ENCODE measurements at places on chromosomes 5 and 9. TPM values are rescaled to one million over a fixed set of nuclear protein-coding genes. Genes with fewer than 3 reads are reported as not detected.

Gene ACSL6
- total RNA-seq = 0.26 TPM

Gene GPR150
- 0.33 TPM for total RNA-seq

DNA sequence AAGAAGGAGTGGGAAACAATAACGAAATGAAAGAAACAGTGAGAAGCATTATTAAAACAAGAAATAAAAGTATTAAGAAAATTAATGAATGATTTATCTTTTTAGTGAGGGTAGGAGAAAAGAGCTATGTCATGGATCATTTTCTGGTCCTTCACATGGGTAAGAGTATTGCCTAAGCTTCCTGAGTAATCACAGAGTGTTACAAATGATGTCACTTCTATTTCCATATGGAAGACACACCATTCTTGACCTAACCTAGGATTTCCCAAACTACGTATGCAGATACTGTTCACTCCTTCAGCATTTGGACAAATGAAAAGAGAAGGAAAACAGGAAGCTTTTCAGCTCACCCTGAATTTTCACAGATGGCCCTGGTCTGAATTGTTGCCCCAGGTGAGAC lies 3.3 kb upstream of the TSLP start:
- H3K4me1 ChIP-seq = peaks cover 8% of the 10 kb centered on the region
- H3K4me3 ChIP-seq = no peak overlapping the region
- H3K27me3 ChIP-seq = no peaks in the 10 kb centered on the region
- no peak overlapping the region for H3K27ac ChIP-seq
- no peaks in the 10 kb centered on the region for H3K36me3 ChIP-seq
- no peak for DNase-seq

DNA sequence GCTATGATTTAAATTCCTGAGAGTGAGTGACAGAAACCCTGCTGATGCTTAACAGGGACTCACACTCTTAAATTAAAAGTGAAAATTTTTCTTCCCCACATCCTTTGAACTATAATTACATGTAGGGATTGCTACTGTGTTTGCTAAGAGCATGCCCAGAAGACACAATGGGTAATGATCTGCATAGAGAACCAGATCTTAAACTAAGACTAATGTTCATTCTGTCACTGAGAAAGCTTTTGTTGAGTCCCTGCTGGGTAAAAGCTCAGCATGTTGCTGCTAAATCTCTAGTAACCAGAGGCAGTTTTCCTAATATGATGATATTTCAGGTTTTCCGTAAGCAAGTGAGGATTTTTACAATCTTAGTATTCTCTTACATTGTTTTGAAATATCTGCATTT lies 424.8 kb upstream of the SMC2 start:
- DNase-seq = no peak
- H3K27me3 ChIP-seq = no peaks in the 10 kb centered on the region
- no peaks in the 10 kb centered on the region for H3K4me1 ChIP-seq
- H3K27ac ChIP-seq = no peak overlapping the region
- no peak overlapping the region for H3K4me3 ChIP-seq
- H3K36me3 ChIP-seq = no peaks in the 10 kb centered on the region

Measured in fibroblast of lung (primary cell).